ENCODE measurements at places on chromosomes 5 and 9.

GRCh38 chr9:35649431-35650340 lies 1.0 kb downstream of the SIT1 start:
- no peak for DNase-seq

DNA sequence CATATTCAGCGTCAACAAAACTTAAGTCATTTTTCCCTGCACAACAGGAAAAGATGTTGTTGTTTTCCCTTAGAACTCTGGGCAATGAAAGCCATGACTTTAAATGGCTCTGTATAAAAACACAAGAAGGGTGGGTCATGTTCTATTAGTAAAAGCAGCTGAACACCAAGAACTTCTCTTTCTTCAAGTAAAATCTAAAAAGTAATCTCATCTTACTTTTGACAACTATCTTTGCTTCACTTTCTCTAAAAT lies 9.1 kb downstream of the PFDN1 start:
- no peak for DNase-seq

- DNase-seq, result peak; percentile 91
Measured at GRCh38 chr9:126914458-126915280, at the start of gene RALGPS1. RALGPS1 (plus strand) TSS chr9:126914782; CDS start chr9:126962290, 47,508 bp downstream.

DNA sequence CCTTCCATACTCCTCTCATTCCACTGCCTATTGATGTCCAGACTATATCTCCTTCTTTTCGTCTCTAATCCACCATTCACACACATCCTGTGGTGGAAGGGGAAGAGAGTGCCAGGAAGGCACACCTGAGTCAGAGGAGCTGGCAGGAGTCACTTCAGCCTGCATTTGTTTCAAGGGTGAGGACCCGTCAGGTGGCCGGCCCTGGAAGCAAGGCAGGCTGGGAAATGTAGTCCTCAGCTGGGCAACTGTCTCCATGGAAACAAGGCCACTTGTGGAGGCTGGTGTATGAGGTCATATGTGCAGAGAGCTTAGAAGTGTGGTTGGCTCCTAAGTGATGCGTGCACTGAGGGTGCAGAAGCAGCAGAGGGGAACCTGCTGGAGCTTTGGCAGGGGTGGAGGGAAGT lies 278.4 kb downstream of the NSG2 start:
- DNase-seq, result no peak

DNA sequence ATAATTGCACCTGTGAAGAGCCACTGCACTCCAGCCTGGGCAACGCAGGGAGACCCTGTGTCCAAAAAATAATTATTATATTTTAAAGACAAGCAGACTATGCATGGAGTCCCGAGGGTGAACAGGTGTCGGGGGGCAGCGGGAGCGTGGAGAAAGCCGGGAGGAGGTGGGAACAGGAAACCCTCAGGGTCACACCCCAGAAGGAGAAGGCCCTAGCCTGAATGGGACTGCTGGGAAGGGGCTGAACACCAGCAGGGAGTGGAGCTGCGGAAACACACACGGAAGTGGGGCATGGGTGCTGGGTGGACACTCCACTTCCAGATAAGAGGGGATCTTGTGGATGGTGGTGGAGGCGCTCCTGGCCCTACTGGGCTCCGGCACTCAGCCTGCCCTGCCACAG lies 12.8 kb downstream of the SURF6 start:
- DNase-seq, result no peak

DNA sequence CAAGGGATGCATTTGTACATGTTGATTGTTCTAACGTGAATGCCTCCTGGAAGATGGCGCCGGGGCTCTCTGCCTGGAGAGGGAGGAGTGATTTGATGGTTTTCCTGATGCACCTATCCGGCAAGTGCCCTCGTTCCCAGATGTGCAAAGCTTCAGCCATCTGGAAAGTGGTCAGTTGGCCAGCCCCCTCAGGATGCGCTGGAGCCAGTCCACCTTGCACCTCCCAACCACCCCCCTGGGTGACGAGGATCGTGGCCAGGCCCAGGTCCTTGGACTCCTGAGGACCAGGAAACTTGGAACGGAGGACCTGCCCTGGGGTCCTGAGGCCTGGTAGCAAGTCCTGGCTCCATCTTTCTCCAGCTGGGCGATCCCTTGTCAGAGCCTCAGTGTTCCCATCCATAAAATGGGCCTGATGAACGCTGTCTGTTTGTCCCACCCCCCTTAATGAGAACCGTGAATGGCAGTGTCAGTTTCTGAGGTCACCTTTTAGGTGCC lies 23.6 kb upstream of the RNU6ATAC start:
- no peak for DNase-seq

DNA sequence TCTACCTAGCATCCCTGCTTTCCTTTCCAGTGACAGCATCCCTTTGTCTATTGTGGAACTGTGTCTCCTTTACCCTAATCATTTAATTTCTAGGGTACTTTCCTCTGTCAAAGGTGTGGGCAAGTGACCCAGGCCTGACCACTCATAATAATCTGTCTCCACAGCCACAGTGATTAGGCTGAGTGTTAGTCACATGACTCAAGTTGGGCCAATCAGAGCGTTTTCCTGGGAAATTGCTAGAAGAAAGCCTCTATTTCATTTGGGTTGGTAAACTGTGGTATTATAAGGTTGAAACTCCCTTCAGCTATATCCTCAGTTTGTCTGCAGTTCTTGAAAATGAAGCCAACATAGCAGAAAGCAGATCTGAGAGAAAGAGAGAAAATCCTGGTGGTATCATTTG lies 14.2 kb upstream of the AP3B1 start:
- DNase-seq, result no peak

GRCh38 chr9:113219969-113220368 lies 1.1 kb downstream of the FKBP15 start:
- no peak for DNase-seq

GRCh38 chr5:129438322-129438721 lies 21.8 kb upstream of the ADAMTS19 start:
- DNase-seq, result no peak

DNA sequence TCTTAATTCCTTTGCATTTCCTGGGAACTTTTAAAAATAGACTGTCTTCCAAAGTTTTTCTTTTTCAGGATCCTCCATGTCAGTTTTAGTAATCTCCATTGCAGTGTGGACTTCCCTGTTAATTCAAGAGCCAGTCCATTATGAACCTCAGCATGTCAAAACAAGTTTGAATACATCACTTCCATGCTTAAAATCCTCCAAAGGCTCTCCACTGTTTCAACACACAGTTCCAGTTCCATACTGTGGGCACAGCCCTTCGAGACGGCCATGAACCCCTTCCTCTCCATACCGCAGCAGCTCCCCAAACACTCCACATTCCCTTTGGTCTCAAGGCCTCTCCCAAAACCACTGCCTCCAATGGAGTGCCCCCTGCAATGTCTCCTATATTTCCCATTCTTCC lies 19.5 kb downstream of the LIFR start:
- no peak for DNase-seq

GRCh38 chr9:131925677-131926177 lies 153.9 kb downstream of the MED27 start:
- DNase-seq, result no peak

DNA sequence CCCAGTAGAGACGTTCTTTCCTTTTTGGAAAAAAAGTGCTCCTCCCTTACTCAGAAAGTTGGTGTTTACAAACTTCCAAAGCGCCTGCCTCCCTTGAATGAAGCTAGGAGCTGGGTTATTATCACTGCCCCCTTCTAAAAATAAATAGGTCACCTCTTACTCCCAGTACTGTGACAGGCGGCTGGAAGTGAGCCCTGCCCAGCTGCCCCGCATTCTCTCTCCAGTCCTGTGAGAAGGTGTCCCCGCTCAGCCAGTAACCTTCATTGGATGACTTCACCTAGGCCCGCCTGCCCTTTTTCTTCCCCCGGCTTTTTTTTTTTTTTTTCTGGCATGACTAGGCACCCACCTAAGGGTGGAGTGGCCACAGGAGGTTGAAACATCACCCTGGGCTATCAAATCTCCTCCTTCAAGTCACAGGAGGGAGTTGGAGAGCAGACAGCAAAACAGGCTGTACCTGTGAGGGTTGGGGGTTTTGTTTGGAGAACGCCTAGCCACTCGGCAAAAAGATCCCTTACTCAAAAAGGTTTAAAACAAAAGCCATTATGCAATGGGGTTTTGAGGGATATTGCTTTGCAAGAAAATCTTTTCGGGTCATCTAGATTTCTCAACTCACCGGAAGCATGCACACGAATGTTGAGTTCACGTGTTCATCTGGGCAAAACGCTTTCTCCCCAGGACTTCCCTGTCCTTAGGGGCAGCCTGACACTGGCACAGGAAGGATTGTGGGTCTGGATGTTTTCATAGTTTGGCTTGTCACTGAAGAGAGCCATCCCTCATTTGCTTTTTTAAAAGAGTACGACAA lies 43.3 kb upstream of the ZNF622 start:
- no peak for DNase-seq

GRCh38 chr9:90086101-90086511 lies 481.3 kb downstream of the GADD45G start:
- DNase-seq, result no peak

GRCh38 chr9:111597852-111598732 lies 1.4 kb downstream of the PTGR1 start:
- DNase-seq, result peak; percentile 52

DNA sequence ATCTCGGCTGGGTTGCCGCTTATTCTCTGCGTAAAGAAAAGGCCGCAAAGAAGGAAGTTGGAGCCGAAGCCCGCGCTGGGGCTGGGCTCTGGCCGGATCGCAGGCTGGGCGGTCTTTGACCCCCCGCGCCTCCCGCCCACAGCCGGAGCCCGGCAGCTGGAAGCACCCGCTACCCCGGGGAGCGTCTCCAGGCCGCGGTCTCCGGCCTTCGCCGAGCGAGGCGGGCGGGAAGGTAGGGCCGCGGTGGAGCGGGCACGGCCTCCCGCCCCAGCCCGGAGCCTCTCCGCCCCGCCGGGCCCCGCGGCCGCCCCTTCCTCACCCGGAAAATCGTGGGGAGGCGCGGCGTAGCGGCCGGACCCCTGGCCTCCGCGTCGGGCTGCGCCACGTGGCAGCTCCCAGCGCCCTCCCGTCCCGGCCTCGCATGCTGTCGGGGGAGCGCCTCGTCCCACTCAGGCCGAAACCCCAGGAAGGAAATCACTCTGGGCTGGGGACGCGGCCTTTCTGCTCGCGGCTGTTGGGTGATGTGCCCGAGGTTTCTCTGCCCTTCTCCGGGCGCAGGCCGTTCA lies 12.0 kb downstream of the FOXD1 start:
- DNase-seq, result no peak

DNA sequence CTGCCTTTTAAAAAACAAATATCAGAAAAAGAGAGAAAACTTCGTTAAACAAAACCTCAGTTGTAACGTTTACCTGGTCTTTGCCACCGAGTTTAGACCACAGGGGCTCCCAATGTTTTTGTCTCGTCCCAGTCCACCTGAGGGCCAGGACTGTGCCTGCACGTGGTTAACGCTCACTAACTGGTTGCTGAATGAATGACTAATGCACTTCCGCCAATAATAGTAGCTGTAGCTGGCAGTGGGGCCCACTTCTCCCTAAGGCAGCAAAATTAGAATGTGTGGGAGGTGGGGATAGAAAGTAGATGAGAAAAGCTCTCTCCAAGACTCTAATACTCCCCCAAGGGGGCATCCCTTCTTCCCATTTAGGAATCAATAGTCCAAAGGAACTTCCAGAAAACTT lies 29.1 kb upstream of the MED27 start:
- no peak for DNase-seq

GRCh38 chr9:101970609-101971008 lies 232.2 kb upstream of the GRIN3A start:
- no peak for DNase-seq

- no peak for DNase-seq
Measured at GRCh38 chr5:52995095-52995494, 5.9 kb downstream of the ITGA2 start.

- DNase-seq, result no peak
Measured at GRCh38 chr5:137372016-137372772, 126.9 kb downstream of the SPOCK1 start.

- DNase-seq, result no peak
Measured at GRCh38 chr5:57267805-57268204, 93.9 kb downstream of the GPBP1 start.

GRCh38 chr9:4324513-4324912 lies 24.6 kb upstream of the GLIS3 start:
- peak; percentile 50 for DNase-seq

DNA sequence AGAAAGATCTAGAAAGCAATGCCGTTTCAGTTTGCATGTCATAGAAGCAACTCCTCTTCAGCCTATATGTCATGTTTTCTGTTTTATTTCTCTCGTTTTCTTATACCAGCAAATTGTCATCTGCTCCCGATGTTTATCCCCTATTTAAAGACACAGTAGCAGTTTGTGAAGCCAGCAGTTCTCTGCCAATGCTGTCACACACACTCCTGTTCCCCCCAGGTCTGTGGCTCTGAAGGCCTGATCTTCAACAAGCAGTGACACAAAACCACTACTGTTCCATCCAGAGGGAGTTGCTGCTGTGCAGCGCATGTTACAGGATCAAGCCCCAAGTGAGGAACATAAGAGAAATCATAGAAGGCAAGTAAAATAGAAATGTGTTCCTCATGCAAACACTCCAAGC lies 364.1 kb upstream of the SLC30A5 start:
- DNase-seq, result no peak

GRCh38 chr5:73747696-73748380 lies 121.8 kb downstream of the ARHGEF28 start:
- DNase-seq, result no peak

- no peak for DNase-seq
Measured at GRCh38 chr5:55480781-55481180, 54.0 kb downstream of the PLPP1 start.

DNA sequence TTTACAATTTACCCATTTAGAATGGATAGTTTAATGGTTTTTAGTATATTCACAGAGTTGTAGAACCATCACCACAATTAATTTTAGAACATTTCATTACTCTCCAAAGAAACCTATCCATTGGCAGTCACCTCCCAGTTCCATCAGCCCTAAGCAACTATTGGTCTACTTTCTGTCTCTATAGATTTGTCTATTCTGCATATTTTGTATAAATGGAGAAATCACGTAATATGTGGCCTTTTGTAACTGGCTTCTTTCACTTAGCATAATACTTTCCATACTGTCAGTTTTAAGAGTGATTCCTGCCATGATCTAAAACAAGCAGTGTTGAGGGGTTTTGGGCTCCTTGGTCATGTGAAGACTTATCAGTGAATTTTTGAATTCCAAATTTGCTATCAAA lies 12.7 kb downstream of the OCLN start:
- DNase-seq, result no peak

DNA sequence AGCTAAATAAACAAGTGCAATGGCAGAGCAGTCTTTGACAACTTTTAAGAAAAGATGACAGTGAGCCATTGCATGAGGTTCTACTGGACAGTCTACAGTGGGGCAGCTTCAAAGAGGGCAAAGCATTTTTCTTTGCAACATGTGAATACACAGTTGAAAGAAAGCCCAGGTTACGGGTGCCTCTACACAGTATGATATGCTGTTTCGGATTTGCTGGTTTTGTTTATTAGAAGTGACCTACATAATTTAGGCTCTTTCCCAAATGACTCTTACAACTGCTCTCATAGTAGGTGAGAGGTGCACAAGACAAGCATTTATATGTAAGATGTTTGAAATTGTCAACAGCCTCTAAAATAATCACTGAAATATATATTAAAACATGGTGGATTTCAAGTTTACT lies 62.4 kb downstream of the MEF2C start:
- DNase-seq, result no peak

DNA sequence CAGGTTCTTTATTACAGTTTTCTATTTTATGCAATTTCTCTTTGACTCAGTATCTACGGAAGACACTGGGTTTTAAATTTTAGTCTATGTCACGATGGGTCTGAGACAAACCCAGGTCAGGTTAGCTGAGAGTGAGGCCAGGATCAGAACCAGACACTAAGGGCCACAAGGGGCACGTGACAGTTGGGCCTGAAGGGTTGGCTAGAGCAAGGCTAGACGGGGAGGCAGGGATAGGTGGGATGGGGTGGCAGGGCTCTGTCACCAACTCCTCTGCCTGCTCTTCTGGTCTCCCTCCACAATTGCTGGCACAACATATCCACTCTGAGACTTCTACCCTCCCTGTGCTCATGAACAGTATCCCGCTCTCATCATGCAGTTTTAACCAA lies 76.4 kb downstream of the MED27 start:
- DNase-seq, result no peak

All from kidney capillary endothelial cell (primary cell).